Omental fat pad (tissue), 4 donors: ENCODE measurements at places on chromosomes 5 and 9. TPM values are rescaled to one million over a fixed set of nuclear protein-coding genes. Genes with fewer than 3 reads are reported as not detected.

DNA sequence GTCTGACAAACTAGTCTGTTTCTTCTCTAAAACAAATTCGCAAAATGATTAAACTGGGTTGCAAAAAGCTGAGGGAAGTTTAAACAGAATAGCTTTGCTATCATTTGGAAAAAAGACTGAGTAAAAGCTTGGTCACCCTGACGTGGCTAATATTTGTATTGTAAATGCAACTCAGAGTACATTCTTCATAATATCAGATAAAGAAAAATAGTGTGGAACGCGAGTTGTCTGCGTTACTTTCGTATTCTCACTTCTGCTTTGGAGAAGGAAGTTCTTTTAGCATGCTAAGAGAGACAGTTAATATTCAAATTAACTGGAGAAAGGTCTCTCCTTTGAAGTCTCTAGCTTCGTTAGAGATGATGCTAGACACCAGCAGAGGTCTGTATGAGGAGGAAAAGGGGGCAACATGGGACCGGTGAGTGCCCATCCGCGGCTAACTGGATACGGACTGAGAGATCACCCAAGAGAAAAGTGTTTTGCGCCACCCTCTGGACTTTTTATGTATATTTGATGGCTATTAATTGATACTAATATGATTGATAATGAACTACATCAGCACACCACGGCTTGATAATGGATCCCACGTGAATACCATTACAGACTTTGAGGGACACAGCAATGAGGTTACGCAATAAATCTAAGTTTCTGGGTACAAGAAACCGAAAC lies 2.9 kb upstream of the CNTRL start:
- DNase-seq = no peak

- DNase-seq = no peak
Observed at GRCh38 chr5:120092649-120093048, 371.5 kb upstream of the PRR16 start.

JADE2 gene
- total RNA-seq = 72.7 TPM

CDC20B gene
- total RNA-seq = not detected

C9orf50 gene
- not detected for total RNA-seq

DNA sequence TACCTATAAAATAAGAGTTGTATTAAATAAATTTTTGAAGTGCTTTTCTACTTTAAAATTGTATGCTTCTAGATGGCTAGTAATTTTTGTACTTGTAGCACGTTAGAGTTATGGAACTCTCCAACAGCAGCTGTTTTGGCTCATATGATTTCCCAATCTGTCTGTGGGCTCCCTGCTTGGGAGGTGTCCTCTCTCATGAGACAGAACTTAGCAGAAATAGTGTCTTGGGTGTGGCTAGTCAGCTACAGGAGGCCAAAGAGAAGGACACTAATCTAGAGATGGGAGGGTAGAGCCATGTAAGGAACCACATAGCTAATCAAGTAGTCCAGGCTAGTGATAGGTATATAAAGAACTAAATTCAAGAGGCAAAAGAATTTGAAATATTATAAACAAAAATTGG lies 78.4 kb upstream of the DAB2 start:
- DNase-seq = no peak
